ENCODE measurements at places on chromosomes 13 and 19.

GRCh38 chr19:10521461-10522171, 4.4 kb upstream of the S1PR5 start:
- no peak for DNase-seq

GRCh38 chr13:103812971-103813370, 746.8 kb upstream of the SLC10A2 start:
- no peak for DNase-seq

DNA sequence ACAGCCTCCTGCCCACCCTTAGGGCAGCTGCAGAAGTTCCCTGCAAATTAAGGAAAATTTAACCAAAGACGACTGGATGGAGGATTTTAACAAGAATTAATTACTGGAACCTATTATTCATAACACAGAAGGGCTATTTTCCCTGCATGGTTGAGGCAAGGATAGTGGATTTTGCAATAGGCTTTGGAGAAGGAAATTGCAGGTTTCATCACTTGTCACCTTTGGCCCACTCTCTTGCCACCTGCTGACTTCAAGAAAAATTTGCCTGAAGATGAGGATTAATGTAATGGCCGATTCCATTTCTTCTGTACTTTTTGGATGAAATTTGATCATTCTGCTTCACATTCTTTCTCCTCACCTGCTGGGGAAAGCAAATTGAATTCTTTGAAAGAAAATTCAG, 261.7 kb downstream of the FGF9 start:
- DNase-seq: no peak

GRCh38 chr13:39612023-39612637, 9.1 kb upstream of the LHFPL6 start:
- no peak for DNase-seq

DNA sequence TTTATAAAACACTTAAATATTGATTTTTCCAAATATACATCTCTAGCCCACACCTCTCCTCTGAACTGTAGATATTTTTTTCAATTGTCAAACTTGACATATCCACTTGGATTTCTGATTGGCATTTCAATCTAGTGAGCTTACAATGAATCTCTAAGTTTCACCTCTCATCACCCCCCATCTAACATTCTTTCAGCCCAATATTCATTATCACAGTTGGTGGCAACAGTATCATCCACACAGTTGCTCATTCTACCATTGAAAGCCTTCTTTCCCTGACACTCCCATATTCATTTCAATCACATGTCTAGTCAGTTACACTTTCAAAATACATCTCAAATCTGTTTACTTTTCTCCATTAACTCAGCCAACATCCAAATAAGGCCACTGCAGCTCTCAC, 385.2 kb downstream of the PCDH20 start:
- DNase-seq: no peak

- DNase-seq: no peak
Observed at GRCh38 chr19:48963371-48964204, 1.5 kb upstream of the FTL start.

- DNase-seq: no peak
Observed at GRCh38 chr19:21584537-21584936, 79.1 kb downstream of the ZNF429 start.

- DNase-seq: no peak
Observed at GRCh38 chr13:26026211-26026610, 25.6 kb downstream of the SHISA2 start.

- DNase-seq: no peak
Observed at GRCh38 chr13:97425590-97425989, 8.4 kb upstream of the RAP2A start.

DNA sequence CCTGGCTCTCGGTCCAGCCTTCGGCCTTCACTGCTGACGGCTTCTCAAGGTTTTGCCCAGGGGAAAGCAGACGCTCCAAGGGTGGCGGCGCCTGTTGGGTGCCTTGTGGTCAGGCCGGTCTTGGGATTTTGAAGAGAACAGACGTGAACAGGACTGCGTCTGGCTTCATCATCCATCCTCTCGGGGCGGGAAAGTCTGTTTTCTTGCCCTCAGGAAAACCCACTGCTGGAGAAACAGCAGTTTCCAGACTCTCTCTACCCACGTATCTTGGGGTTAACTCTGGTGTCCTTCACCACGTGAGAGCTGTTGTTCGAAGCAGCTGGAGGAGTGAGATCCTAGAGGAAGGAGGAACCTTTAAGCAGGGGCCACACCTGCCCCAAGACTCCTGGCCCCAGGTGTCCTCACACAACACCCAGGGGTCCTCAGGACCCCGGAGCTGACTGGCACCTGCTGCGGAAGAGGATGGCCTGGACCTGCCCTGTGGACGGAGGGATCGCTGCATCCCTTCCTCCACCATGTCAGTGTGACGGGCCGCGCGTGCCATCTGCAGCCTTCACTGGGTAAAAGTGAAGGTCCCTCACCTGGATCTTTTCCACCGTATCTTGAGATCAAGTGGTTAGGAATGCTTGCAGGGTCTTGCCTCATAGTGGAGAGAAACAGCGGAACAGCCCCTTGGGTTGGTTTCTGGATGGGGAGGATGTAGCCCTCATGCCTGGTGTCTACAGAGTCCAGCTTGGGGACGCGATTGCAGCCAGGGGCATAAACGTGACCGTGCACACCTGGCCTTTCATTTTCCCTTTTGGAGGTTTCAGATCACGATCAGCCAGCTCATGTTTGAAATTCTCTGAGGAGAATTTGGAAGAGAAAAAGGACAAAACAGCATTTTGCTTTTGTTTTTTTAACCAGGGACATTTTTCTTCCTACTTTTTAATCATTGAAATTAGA, 69.5 kb upstream of the MCF2L start:
- DNase-seq: no peak

DNA sequence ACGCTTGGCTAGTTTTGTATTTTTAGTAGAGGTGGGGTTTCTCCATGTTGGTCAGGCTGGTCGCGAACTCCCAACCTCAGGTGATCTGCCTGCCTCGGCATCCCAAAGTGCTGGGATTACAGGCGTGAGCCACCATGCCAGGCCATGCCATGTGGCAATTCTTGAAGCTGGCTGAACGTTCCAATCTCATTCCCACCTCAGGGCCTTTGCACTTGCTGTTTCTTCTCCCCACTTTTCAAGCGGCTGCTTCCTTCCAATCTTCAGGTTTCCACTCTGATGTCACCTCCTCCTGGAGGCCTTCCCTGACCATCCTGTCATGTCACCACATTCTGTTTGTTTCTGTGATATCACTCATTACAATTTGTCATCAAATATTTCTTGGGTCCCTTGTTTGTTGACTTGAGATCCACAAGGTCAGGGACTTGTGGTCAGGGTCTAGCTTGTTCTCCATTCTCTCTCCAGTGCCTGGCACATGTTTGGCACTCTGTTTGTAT, 4.2 kb downstream of the EPOR start:
- DNase-seq: no peak

GRCh38 chr19:1760020-1760419, 6.7 kb downstream of the ONECUT3 start:
- no peak for DNase-seq

DNA sequence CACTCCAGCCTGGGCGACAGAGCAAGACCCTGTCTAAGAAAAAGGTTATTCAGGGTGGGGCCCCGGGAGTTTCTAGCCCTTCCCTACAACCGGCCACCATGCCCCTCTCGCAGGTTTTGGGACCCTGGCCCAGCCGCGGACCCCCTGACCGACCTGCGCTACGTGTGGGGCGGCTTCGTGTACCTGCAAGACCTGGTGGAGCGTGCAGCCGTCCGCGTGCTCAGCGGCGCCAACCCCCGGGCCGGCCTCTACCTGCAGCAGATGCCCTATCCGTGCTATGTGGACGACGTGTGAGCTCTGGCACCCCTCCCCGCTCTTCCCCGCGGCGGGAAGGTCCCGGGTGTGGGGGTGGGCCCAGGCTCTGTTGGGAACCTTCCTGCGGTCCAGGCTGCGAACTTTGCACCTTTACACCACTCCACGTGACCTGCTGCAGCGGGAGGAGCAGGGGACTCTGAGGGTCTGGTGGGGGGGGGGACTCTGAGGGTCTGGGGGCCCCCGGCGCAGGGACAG, 6.3 kb downstream of the ABCA7 start:
- no peak for DNase-seq

- no peak for DNase-seq
Observed at GRCh38 chr19:6476155-6476895, 5.3 kb downstream of the DENND1C start.

DNA sequence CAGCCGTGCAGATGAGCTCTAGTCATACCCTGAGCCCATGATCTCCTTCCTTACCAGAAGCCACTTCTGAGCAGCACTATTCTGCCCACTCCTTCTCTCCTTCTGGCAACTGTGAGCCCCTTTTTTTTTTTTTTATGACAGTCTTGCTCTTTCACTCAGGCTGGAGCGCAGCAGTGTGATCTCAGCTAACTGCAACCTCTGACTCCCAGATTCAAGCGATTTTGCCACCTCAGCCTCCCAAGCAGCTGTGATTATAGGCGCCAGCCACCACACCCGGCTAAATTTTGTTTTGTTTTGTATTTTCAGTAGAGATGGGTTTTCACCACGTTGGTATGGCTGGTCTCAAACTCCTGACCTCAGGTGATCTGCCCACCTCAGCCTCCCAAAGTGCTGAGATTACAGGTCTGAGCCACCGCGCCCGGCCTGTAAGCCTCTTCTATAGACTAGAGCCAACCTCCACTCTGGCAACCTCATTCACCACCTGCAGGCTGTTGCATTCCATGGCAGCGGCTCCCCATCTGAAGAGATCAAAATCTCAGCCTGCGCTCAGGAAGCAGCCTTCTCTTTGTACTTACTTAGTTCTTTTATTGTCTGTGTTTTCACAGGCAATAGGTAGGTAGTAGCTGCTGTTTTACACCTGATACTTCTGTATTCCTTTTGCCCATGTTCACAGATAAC, 34.8 kb upstream of the NDFIP2 start:
- DNase-seq: no peak

- no peak for DNase-seq
Observed at GRCh38 chr19:926589-927350, 935 bp downstream of the ARID3A start.

DNA sequence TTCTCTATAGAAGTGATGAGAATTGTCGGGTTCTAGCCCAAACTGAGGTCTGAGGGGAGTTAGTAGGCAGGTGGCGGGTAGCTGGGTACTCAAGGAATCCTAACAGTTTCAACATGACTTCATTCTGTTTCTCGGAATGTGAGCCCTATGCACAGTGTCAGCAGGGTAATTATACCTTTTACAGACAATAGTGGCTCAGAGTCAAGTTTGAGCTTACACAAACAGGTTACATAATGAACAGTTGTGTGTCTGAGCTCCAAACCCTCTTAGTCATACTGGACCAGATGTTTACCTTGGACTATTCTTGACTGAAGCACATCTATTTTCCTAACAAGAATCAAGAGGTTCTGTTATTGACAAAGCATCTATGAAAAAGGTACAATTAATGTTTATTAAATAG, 1066.7 kb upstream of the PCDH20 start:
- DNase-seq: no peak

- DNase-seq: no peak
Observed at GRCh38 chr13:93222976-93223375, 3.6 kb upstream of the GPC6 start.

GRCh38 chr19:46898731-46899130, 37.9 kb downstream of the ARHGAP35 start:
- no peak for DNase-seq

- DNase-seq: no peak
Observed at GRCh38 chr19:13100031-13100588, 2.5 kb downstream of the LYL1 start.

DNA sequence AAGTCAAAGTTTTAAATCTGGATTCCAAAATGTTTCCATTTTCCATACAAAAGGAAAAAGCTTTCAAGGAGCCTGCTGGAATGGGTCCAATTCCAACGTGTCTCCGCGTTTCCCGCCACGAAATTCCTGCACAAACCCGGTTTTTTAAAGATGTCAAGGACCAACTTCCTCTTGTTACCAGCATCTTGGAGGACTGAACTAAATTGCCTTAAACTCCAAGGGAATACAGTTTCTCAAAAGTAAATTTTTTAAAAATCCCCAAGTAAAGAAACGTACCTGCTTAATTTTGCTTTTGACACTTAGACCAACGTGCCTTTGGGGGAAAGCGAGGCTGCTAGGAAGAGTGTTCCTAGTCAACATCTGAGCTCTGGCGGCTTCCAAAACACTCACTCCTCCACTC, 12.3 kb upstream of the SOX1 start:
- no peak for DNase-seq

- no peak for DNase-seq
Observed at GRCh38 chr13:77034881-77035280, 7.9 kb upstream of the FBXL3 start.

DNA sequence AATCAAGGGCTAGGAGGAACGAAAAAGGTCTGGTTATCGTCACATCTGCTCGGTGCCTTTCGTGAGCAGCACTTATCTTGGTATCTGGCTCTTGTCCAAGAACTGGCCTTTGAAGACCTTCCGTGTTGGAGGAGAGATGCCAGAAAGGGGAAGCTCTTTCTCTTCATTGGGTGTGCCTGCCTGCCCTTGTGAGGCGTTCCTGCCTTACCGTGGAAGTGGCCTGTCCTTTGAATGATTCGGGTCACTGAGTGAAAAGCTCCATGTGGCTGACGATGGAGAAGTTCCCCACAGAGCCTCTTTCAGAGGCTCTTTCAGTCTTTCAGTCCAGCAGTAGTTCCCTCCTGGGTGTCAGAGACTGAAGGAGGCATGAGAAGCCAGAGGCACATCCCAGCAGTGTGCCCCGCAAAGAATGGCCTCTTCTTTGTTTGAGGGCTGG, 121.5 kb upstream of the SLC10A2 start:
- no peak for DNase-seq

GRCh38 chr19:45814166-45814780, 835 bp downstream of the RSPH6A start:
- DNase-seq: no peak

DNA sequence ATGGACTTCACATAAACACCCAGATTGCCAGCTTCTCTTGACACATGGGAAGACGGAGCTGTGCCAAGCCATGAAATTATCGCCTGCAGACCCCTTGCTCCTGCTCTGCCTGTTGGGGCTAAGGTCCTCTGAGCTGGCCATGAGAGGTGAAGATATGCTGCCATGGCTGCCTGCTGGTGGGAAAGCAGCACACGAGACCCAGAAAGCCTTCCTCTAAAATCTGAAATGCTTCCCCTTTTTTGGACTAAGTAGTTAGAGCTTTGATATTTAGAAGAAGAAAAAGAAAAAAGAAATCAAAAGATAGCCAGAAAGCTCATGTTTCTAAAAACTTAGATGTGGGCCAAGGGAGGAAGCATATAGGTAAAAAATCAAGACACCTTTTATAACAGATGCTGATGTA, 11.2 kb downstream of the WDFY2 start:
- no peak for DNase-seq

- DNase-seq: no peak
Observed at GRCh38 chr13:22903301-22903700, 277.5 kb upstream of the SGCG start.

DNA sequence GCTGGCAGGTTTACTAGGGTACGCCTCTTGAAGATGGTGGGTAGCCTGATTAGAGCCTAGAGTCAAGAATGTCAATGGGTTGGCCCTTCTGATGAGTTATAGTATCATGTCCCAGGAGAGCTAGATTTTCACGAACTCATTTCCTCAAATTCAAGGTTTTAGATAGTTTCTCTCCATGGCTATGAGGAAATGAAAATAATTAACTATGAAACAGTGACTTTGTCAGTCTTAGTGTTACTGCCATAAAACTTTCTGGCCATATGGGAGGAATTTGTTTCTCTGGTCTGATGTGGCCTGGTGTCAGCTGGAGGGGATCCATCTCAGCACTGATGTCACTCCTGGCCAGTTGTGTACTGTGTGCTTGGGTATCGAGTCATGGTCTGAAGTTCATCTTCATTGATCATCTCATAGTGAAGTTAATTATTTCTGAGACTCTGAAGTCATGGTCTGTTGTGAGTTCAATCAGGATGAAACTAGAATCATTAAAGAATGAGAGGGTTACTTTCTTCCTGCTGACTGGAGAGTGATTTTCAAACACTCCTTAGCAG, 49.4 kb upstream of the TNFSF11 start:
- no peak for DNase-seq
